Tongue (tissue), 3 donors: ENCODE measurements at places on chromosomes 2 and 18. TPM values are rescaled to one million over a fixed set of nuclear protein-coding genes. Genes with fewer than 3 reads are reported as not detected.

- peak; percentile 72 for DNase-seq
Observed at GRCh38 chr2:120675460-120676130, 60.1 kb upstream of the GLI2 start.

- no peak for DNase-seq
Observed at GRCh38 chr2:43490252-43490786, 105.5 kb downstream of the THADA start.

DNA sequence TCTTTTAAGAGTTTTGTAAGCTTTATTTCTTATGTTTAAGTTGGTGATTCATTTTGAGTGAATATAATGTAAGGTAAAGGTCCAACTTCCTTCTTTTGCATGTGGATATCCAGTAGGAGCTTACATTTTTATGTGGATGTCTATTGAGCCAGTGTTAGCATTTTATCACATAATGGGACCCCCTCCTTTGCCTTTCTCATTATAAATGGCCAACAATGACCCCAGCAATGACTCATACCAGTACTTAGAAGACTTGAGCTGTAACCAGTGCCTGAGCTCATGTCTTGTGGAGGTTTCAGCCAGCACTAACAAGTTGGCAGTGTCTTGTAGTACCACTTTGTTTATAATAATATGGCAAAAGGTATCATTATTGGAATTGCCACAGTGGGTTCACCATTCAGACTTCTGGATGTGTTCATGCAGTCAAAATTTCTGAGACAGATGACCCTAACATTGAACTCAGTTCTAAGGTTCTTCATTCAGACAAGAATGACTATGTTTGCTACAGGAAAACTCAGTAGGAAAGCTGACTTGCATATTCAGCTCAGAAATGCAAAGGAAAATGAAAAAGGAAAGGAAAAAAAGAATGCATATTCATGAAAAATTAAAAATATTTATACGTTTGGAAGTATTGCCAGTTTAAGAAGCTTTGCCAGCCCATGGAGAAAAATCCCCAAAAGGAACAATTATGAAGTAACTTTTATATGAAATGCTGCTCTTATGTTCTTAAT, 41.0 kb downstream of the CDKL4 start:
- DNase-seq, result no peak

IL18RAP gene
- total RNA-seq, result 0.31 TPM

- no peak for DNase-seq
Observed at GRCh38 chr2:20724500-20725053, 57.6 kb downstream of the GDF7 start.

HTRA2 gene
- 30.2 TPM for total RNA-seq

DNA sequence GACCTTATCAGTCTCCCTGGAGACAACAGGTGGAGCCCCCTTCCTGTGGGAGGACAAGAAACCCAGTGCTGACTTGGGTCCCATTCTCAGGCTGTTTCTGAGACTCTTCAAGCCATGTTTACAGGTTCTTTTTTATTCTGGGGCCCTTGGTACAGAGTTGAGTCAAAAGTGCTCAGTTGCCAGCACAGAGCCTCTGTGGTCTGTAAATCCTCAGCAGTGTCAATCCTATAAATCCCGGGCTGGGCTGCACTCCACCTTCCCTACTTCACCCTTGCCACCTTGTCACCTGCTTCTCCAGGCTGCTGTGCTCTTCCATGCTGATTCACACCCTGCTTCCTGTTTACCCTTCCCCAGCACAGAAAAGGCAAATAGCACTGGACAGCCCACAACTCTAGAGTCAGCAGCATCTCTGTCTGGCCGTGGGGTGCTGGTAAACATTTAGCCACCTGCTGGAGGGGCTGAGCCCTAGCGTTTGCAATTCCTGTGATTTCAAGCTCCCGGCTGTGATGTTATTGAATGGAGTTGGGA, 74.7 kb downstream of the TNFRSF11A start:
- no peak for DNase-seq

- DNase-seq, result no peak
Observed at GRCh38 chr2:109330056-109330455, 201.1 kb downstream of the SH3RF3 start.

DNA sequence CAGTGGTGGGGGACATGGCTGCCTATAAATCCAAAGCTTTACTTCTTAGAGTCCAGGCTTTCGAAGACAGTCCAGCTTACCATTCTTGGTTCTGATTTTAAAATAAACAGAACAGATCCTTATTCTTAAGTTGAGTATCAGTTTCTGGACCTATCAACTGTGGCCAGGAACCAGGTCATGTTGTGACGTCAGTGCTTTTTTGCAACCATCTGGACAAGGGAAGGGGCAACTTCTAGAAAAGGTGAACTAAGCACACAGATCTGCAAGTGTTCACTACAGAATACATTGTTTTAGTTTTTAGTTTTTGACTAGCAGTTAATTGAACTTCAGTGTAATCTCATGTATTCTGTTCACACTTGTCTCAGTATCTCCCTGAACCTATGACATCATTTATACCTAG, 326.0 kb upstream of the MGAT5 start:
- no peak for DNase-seq

LRRC30 gene
- 2.7 TPM for total RNA-seq

GRCh38 chr2:120005834-120006521, 6.9 kb upstream of the EPB41L5 start:
- no peak for DNase-seq

DNA sequence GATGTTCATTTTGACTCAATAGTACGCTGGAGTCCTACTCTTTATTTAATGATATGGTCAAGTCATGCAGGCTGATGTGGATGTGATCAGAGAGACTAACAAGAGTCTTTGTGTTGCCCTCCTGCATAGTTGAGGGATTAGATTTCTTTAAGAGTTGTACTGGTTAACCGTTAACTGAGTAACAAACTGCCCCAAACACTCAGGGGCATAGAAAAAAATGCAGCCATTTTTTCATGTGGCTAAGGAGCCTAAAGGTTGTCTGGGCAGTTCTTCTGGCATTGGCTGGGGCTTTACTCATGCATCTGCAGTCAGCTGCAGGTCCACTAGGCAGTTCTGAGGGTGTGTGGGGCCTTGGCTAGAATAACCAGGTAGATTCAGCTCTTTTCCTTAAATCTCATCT, 32.5 kb downstream of the DOCK10 start:
- DNase-seq, result no peak

NPPC gene
- 10.7 TPM for total RNA-seq

- no peak for DNase-seq
Observed at GRCh38 chr2:219525533-219526232, 11.4 kb downstream of the ASIC4 start.

GRCh38 chr18:13487237-13487636, 239.1 kb downstream of the FAM210A start:
- no peak for DNase-seq

OR6B2 gene
- not detected for total RNA-seq

DNA sequence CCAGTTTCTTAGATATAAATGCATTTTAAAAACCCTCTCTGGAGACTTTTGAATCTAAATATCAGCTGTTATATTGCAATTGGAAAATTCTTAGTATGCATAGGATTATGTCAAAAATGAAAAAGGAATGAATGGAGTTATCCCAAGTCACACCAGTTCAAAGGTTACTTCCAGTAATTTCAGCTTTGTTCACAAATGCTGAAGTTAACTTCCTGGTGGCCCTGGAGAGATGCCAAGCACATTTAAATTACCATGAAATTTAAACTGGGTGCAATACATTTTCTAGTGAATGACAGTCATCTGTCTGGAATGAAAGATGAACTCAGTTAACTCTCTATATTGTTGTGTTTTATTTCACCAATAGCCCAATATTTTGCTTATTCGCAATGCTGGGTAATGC, 753.9 kb downstream of the SUCLG1 start:
- no peak for DNase-seq

- peak; percentile 32 for DNase-seq
Observed at GRCh38 chr2:23502096-23502495, 117.1 kb downstream of the KLHL29 start.

PARD6G gene
- 11.6 TPM for total RNA-seq

- no peak for DNase-seq
Observed at GRCh38 chr2:3956892-3957291, 253.5 kb downstream of the DCDC2C start.

LRRTM1 gene
- total RNA-seq, result 0.62 TPM

PHOSPHO2 gene
- total RNA-seq, result 5.0 TPM

DNA sequence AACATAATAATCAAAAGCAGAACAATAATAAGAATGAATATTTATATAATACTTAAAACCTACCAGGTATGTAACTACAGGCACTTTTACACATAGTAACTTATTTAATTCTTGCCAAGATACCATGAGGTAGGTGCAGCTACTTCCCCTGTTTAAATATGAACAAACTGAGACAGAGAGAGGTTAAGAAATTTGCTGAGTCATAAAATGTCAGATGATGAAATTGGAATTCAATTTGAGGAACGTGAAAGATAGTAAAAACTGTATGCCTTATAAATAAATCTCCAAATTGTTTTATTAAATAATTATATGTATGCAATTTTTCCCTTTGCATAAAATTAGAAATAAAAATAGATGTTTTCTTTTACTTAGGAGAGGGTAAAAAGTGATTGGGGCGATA, 1103.3 kb upstream of the NRXN1 start:
- DNase-seq, result no peak

DNA sequence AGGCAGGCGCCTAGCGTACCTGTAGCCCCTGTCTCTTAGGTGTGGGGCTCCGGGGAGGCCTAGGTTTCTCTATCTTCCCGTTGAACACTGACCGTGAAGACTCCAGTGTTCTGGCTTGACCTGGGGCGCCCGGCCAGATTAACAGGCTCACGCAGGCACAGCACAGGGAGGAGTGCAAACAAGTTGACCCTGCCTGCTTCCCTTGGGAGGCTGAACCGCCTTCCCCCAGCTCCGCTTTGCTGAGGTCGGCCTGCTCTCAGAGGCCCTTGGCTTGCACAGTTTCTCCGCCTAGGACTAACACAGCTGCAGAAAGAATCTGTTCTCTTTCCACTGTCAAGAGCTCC, 567 bp downstream of the PCYOX1 start:
- DNase-seq, result peak; percentile 59

DNA sequence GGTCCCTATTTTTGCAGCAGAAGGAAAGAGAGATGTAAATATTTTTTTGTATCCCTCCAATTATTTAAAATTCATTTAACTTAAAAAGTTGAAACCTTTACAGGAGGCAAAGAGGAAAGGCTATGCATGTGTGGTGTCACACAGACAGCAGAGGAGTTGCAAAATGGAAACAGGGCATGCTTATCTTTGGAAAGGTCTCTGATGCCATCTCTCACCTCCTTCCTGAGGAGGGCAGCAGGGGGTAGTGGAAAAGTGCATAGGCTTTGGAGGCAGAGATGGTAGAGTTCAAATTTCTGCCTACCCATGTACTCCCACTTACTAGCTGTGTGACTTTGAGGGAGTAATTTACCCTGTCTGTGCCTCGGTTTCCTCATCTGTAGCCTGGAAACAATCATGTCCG, 99.6 kb upstream of the MCFD2 start:
- DNase-seq, result no peak

ICA1L gene
- total RNA-seq, result 24.8 TPM

TRPM8 gene
- not detected for total RNA-seq

DNA sequence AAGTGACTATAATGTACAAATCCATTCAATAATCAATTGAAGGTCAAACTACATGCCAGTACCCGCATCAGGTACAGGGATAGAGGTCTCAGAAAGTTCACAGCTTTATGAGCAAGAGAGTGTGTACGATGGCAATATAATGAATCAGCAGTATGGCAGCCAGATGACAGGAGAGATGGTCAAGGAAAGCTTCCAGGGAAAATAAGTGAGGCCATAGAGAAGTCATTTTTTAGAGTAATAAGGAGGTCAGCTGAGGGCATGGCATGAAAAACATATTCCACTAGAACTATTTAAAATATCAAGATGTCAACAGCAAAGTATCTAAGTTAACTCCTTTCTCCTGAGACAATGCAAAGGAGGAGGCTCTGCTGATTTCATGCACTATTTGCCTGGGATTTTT, 108.0 kb downstream of the SLC8A1 start:
- no peak for DNase-seq

SKOR2 gene
- total RNA-seq, result not detected

ECEL1 gene
- 0.31 TPM for total RNA-seq

ELOA2 gene
- total RNA-seq, result not detected

GRCh38 chr18:3121259-3121658, 98.5 kb downstream of the MYOM1 start:
- DNase-seq, result no peak

DNA sequence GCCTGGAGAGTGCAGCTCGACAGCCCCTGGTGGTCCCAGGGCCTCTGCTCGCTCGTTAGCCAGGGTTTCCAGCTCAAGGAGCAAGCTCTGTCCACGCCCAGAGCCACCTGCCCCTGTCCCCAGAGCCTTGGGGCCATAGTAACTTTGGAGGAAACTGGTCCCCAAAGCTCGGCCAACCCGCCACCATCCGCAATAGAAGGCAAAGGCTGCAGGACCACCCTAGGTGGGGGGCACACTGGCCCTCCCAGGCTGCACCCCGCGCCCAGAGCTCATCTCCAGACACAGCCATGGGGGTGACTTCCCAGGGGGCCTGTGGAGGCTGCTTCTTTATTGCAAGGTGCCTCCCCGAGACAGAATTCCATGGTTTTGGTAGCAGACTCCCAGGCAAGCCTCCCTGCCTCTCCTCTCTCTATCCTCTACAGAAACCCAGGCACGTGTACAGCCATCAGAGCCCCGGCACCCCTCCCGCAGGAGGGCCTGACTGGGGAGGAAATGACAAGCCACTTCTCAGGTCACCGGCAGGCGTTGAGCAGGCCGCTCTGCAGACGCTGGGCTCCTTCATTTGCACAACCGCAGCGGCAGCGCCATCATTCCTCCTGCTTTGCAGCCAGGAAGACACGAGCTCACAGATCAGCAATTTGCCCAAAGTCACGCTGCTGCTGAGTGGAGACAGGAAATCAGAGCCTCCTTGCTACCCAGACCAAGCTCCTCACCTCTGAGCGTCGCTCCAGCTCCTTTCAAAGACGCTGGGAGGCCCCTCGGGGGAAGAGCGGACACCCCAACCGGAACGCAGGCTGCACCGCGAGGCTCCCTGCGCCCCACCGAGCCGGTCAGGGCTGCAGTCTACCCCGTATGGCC, 80.2 kb downstream of the NDUFA10 start:
- DNase-seq, result no peak

- DNase-seq, result no peak
Observed at GRCh38 chr2:67835266-67835665, 227.5 kb downstream of the C1D start.

DNA sequence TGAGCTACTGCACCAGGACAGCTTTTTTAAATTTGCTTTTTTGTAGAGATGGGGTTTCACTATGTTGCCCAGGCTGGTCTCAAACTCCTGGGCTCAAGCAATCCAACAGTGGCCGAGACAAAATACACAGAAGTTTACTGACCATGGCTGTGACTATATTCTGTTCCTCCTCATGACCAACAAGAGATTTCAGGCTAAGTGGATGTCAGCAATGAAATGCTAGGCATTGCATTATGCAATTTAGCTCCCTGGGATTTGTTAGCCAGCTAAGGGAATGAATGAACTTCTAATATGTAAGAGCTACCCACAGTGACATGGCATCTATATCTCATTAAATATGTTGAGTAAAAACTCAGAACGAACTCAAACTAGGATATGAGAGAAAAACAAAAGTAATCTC, 81.9 kb upstream of the MBOAT2 start:
- DNase-seq, result no peak

- no peak for DNase-seq
Observed at GRCh38 chr2:43155851-43156411, 70.5 kb downstream of the ZFP36L2 start.
